SJSA1 (cell line): ENCODE measurements at places on chromosomes 11 and 22.

DNA sequence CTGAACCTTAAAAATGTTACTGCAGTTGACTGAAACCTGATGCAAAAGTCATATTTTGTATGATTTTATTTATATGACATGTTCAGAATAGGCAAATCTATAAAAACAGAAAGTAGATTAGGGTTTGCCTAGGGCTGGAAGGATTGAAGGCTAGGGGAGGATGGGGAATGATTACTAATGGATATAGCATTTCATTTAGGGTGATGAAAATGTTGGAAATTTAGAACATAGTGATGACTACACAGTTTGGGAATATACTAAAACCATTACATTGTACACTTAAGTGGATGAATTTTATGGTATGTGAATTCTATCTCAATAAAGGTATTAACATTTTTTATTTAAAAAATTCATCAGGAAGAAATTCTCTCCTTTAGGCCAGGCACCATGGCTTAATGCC, 22.9 kb upstream of the PAFAH1B2 start:
- no peak for DNase-seq

GRCh38 chr11:20931029-20931428, 261.6 kb downstream of the NELL1 start:
- no peak for DNase-seq

- no peak for DNase-seq
Measured at GRCh38 chr11:22626573-22627239, 1.1 kb upstream of the FANCF start.

DNA sequence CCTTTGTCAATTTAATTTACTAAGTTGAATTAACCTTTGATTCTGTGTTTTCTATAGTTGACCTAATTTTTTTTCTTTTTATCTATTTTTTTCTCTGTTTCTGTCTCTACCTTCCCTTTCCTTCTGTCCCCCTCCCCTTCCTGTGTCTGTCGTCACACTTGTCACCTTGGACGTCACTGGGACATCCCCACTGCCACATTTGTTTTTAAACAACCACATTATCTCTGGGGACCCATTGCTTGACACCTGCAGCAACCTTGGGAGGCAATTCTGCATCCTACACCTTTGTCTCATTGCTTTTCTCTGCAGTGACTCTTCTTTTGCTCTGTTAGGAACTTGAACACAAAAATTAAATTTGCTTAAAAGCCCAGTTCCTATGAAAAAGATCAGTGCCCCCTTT, 51.8 kb upstream of the TTC12 start:
- DNase-seq, result no peak

DNA sequence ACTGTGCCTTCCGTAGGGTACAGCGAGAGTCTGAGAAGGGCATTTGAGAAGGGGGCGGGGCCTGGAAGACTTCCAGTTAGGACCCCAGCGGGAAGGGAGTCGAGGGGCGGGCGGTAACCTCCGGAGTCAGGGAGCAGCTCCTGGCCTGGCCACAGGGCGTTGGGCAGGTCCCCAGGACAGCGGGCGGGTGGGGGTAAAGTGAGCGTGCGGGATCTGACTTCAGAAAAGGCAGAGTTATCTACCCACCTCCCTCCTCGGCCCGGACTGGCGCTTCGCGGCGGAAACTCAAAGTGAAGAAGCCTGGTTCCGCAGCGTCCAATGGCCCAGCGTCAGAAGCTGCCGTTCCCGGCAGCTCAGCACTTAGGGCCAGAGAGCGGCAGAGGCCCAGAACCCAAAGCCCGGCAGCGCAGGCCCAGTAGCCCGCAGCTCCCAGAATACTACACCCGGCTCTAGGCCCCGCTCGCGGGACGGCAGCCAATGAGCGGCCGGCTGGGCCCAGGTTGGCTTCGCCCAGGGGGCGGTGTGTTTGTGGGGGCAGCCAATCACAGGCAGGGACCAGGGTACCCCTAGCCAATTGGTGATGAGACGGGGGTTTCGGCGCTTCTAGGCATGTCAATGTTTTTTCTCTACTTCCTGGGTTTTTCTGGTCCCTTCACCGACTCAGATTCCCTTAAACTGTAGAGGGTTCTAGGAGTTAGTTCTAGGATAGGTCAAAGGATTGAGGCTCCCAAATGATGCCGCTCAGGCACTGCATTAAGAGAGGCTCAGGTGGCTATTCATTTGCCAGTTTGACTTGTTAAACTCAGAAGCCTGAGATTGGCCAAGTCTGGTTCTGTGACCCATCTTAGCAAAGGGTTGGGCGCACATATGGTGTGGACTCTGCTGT, at the start of gene TRIM68:
Gene TRIM68 (minus strand): TSS at position 451 of the 886 bp plus-strand sequence. CDS start 2,727 bp downstream, outside the sequence.
- peak; percentile 99 for DNase-seq

DNA sequence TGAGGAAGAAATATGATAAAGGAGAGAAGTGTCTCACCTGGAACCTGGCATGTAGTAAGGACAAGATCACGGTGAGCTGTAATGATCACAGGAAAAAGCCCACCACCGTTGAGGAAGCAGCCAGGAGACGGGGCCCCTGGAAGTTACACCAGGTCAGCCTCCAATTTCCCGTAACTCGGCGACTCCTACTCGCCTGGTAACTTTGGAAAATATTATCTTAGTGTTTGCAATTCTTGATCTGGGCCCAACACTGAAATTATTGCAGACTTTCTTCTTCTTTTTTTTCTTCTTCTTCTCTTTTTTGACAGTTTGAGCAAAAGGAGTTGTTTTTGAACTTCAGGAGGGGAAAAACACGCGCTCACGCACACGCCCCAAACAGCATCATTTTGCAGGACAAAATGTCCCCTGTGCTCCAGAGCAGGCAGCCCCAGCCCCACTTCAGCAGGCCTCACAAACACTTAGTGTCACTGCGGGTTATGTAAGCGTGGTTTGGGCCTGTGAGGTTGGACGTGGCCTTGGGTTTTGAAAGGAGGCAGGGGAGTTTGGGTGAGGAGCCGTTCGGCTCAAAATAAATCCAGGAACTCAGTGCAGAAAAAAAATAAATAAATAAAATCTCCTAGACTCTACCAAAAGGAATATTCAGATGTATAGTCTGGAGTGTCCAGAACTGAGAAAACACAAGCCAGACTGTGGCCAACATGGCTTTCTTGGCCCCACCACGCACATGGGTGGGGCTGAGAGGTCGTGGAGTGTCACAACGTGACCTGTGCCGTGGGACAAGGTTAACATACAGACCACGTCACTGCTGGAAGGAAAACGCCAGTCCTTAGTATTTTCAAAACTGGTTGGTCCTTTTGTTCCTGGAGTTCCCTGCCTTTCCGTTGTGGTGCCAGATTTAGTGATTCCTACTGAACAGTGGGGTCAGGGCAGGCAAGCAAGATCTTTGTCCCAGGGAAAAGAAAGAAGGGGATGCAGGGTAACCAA, 26.3 kb upstream of the MN1 start:
- DNase-seq, result no peak

DNA sequence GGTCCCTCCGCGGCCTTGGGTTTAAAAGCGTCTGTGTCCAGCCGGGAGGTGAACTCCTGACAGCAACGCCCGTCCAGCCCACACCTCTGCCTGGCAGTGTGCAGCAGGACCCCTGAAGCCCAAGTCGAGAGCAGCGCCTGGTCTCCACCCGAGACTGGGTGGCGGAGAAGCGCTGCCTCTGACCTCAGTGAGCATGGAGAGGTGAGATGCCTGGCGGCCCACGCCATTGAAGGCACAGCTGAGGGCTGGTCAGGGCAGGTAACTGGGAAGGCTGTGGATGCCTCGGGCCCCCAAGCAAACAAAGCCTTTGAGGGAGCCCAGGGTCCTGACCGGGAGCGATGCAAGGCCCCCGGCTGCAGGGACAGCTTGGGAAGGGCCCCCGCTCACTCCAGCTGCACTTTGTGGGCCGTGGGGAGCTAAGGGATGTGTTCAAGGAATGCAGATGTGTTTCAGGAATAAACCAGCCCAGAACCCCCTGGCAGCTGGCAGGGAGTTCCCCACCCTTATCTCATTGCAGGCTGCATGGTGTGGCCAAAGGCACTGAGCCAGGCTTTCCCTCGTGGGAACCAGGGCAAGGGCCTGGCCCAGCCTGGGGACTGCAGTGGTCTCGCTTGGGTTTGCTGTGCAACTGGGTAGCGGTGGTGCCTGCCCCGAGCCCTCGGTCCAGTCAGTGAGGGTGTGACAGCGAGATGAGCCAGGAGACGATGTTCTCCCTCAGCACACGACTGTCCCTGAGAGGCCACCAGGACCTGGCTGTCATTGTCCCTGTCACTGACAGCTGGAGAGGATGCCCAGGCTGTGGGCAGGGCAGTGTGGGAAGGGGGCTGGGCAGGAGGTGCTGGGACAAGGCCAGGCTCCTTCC, 92.5 kb downstream of the WNT7B start:
- no peak for DNase-seq

- no peak for DNase-seq
Measured at GRCh38 chr22:45698094-45698493, 26.5 kb downstream of the ATXN10 start.

DNA sequence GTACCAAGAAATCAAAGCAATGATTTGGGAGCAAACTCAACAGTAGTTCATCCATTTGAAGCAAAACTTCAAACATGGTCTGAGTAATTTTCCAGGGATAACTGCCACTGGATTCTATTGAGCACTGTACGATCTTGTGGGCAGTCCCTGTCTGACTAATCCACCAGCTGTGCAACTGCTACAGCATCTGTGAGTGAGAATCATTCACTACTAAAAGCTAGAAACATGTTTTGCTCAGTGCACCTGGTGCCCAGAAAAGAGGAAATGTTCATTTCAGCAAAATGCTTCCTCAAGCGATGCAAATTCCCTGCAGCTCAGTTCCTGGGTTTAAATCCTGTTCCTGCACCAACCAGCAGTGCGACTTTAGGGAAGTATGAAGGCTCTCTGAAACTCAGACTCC, 1077.9 kb downstream of the DLG2 start:
- DNase-seq, result no peak

- no peak for DNase-seq
Measured at GRCh38 chr11:128642571-128642970, 51.3 kb upstream of the FLI1 start.

GRCh38 chr11:40403321-40403720, 1056.1 kb downstream of the LRRC4C start:
- DNase-seq, result no peak

- no peak for DNase-seq
Measured at GRCh38 chr11:101583251-101584128, at the start of gene TRPC6. Gene TRPC6 (minus strand): TSS chr11:101584007. CDS start chr11:101583503, 504 bp downstream.

DNA sequence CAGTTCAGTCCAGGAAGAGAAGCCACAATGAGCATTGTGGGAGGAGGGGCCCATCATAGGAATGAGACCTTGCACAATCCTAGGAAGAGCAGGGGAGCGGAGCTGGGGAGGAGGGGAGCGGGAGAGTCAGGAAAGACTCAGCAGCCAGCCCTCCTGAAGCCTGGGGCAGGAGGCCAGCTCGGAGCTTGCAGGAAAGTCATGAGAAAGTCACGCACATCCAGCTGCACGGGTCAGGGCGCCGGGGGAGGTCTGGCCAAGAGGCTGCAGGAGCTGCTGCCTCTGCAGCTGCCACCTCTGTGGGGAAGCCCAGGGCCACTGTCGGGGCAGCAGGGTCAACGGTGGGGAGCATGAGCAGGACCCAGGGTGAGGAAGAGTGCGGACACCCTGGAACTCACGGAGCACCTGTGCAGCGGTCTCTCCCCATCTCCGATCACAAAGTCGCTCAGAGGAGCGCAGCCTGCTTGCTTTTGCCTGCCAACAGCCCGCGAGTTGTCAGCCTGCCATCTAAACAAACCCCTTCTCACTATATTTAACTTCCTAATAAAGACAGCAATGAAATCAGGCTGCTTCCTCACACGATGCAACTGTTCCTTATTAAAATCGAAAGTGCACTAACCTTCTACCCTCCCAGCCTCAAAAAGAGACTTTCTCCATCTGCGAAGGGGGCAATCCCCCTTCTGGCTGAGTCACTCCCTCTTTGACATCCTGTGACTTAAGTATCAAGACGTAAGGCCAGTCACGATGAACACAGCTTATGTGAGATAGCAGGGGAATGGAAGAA, 52.9 kb upstream of the RTL6 start:
- DNase-seq, result peak; percentile 83

GRCh38 chr11:69873166-69874077, 54.2 kb upstream of the FGF3 start:
- DNase-seq, result peak; percentile 51

GRCh38 chr11:11211888-11212287, 141.2 kb downstream of the CSNK2A3 start:
- no peak for DNase-seq

DNA sequence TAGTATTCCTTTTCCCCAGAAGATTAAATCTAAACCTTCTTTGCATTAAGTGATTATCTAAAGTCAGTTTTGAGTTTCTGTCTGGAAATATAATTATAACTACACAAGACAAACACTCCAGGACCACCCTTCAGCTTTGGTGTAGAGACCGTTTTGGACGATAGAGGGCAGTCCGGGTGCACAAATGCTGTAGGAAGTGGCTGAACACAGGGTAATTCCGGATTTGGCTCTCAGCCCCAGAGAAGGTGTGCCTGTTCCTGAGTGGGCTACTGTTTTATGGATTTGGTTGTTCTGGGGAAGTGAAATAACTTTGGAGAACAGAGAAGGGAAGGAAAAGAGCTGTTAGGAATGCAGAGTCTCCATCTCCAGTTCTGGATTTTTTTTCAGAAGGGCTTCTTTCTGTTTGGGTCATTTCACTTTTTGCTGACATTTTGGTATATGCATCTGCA, 14.8 kb downstream of the EXT2 start:
- peak; percentile 74 for DNase-seq

DNA sequence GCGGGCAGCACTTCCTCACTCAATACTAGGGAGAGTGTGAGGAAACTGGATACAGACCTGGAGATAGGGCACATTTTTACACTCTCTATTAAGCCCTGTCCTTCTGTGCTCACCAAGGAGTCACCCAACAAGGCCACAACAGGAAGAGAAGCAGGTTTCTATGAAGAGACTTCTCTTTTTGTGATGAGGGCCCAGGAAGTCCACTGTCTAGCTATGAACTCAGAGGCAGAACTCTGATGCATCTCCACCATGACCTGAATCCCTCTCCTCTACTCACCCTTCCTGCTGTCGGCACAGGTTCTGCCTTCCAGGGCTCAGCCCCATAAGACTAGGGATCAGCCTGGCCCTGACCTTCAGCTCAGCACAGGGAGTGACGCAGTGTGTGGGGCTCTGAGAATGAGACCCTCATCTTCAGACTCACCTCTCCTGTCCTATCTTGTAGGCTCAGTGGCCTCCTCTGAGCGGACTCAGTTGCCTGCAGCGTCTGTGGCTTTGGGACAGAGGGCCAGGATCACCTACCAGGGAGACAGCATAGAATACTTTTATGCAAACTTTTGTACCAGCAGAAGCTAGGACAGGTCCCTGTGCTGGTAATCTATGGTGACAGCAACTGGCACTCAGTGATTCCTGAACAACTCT, 49.3 kb upstream of the IGLL5 start:
- DNase-seq, result no peak

GRCh38 chr22:16969508-16970327, 38.3 kb downstream of the GAB4 start:
- peak; percentile 36 for DNase-seq

GRCh38 chr11:70019576-70020011, 58.5 kb upstream of the ANO1 start:
- no peak for DNase-seq

GRCh38 chr11:12157241-12157661, 46.9 kb downstream of the MICAL2 start:
- DNase-seq, result no peak

- no peak for DNase-seq
Measured at GRCh38 chr11:14746857-14747395, 103.3 kb downstream of the PDE3B start.

- peak; percentile 50 for DNase-seq
Measured at GRCh38 chr22:37566903-37567798, 6.9 kb downstream of the CDC42EP1 start.
